Esophagus squamous epithelium (tissue), 5 donors: ENCODE measurements at places on chromosomes 2 and 18.

DNA sequence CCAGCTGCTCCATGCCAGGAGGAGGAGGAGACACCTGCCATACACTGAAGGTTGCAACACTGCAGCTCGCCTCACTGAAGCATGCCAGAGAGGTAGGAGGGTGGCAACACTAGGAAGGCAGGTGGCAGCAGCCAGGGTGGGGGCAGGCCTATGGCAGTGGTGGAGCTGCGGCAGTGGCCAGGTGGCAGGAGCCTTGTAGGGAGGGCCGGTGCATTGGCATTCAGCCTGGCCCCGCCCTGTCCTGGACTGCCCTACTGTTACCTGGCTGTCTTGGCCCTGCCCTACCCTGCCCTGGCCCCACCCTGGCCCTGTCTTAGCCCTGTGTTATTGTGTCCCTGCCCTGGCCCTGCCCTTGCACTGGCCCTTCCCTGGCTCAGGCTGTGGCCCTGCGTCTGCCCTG is 7.4 kb upstream of the ANKRD62 start:
- DNase-seq, result no peak

DNA sequence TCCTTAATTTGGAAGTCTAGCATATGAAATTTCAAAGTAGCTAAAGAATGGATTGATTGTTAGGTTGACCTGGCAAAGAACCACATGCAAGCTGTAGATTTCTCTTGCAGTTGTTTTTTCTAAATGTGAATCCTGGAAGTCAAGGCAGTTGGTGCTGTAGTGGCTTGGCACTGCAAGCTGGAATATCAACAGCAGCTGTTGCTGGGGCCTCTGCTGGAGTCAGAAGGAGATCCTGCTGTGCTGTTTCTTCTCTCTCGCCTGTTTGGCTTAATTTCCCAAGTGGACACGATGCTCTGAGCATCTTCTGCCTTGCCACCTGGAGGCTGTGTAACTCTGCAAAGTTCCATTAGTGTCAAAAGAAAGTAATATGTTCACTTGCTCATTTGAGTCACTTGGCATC is 12.6 kb downstream of the PIK3C3 start:
- DNase-seq, result no peak

- no peak for DNase-seq
These were observed 93.8 kb downstream of the C2orf74 start for GRCh38 chr2:61255580-61256437.

- no peak for DNase-seq
These were observed 5.8 kb upstream of the SRBD1 start for GRCh38 chr2:45616658-45617411.

DNA sequence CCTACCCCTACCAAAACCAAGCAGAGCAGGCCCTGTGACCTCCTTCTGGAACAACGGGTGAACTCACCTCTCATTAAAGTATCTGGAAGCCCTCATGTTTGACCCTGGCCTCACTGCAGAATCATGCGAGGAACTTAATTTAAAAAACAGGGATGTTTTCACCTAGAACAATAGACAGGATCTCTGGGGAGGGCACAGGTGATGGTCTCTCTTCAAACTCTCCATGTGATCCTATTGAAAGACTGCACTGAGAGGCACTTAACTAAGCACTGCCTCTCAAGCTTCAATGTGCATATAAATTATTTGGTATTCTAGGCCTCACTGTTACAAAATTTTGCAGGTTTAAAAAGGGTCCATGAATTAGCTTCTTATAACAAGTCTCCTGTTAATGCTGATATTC is 7.5 kb downstream of the ZNF519 start:
- DNase-seq, result no peak

DNA sequence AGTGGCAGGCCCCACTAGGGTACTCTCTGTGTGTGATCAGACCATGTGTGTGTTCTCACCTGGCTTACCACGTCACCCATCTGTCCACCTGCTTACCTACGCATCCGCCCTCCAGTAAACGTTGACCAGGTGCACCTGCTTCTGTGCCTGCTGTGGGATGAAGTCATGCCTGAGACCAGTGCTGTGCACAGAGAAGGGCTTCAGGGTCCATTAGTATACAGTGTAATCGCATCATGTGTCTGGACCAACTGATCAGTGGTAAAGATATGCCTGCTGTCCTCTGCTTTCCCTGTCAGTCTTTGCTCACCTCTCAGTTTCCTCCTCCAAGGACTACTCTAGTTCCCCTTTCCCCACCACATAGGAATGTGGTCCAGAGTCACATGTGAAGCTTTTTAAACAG is 109.3 kb downstream of the FHOD3 start:
- no peak for DNase-seq

DNA sequence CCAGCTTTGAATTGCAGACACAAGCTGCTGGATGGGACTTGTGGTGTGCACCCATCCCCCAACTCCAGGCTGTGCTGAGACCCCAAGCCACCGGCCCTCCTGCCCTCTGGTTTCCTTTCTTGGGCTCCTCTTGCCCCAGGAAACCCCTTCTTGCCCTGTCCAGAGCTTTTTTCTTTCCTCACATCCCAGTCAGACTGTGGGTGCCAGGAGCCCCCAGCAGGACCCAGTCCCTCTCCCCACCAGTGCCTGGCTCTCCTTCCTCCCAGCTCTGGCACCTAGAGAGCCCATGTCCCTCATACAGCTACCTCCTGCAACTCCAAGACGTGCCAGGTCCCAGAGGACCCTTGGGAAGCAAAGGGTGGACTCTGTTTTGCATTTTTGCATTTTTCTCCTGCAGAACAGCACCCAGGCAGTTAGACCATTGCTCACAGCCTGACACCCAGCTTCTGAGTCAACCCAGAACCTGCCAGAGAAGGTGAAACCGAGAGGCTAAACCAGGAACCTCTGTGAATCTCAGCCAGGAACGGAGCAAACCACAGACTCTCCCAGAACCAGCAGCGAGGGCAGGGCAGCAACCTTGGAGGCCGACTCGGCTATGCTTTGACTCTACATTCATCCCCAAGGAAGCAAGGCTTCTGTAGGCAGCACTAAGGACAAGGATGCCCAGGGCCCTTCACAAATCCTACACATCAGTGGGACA is 221.1 kb downstream of the ANAPC1 start:
- no peak for DNase-seq

GRCh38 chr2:233795735-233796171 is 17.6 kb downstream of the MROH2A start:
- no peak for DNase-seq

DNA sequence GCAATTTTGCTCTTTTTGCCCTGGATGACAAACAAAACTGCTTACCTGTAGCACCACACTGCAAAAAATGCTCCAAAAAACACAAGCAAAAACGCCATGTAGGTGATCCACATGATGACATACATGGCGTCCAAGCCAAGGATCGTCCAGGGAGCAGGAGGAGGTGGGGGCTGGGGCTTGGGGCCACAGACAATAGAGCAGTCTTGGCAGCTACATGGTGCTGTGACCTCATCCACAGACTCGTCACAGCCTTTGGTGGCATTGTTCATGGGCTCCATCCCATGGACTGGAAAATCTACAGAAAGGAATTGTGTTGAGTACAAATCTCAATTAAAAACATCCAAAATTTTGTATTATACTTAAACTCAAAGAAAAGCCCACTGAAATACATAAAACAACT is 26.1 kb downstream of the NPC1 start:
- DNase-seq, result no peak

DNA sequence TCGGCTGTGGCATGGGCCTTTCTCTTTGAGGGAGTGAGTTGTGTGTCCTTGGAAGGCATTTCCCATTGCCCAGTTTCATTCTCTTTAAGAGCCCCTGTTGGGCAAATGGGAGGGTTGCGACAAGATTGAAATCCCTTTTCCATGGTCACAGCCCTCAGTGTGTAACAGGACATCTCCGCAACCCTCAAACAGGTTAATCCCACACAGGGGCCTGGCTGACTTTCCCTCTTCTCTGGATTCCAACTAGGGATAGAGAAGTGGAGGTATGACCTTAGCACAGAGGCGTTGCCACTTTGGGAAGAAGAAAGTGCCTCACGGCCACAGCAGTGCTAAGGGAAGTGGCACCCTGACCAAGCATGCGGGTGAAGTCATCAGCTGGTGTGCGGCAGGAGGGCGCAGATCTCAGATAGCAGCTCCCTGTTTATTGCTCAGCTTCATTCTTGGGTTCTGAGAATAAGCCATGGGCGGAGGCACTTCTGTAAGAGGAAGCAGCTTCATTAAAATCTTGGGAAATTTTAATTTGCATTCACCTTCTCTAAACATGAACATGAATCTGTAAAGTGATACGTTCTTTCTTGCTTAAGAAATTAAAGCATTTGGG is 256.5 kb downstream of the GBX2 start:
- DNase-seq, result no peak

DNA sequence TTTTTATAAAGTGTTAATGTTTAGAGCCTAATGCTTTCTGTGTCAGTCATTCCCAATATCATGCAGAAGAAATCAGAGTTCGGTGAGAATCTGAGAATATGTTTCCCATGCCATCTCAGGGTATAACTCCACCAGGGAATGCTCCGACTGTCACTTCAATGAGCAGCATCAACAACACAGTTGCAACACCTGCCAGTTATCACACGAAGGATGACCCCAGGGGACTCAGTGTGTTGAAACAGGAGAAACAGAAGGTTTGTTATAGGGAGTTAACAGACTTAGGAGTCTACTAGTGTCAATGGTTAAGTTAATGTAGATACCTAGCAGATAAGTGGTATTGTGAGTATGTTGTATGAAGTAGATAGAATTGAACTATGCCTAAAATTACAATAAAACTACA is 31.0 kb downstream of the VAPA start:
- no peak for DNase-seq

DNA sequence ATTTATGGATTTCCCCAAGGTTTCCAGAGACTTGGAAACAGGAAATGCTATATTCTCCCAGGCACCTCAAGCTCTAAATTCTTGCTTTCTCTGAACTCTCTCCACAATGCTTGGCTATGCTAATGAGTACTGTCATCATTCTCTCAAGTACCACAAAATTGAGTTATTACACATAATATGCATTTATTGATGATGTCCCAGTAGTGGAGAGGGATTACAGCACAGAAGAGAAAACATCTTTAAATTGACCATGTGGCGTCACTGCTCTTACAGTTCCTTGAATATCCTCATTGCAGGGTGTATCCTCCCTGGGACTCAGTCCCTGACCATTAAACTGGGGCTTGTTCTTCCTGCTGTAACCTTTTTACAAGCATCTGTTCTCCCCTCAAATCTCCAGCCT is 681.1 kb upstream of the FANCL start:
- no peak for DNase-seq

GRCh38 chr2:145256551-145256950 is 736.6 kb upstream of the ZEB2 start:
- no peak for DNase-seq

GRCh38 chr2:143158551-143159485 is 29.6 kb downstream of the ARHGAP15 start:
- DNase-seq, result no peak

GRCh38 chr2:217031445-217031844 is 171.6 kb upstream of the TNP1 start:
- no peak for DNase-seq

GRCh38 chr18:64695851-64696553 is 547.1 kb upstream of the LINC00305 start:
- no peak for DNase-seq

GRCh38 chr2:231387904-231388724 is 7.4 kb upstream of the B3GNT7 start:
- no peak for DNase-seq

DNA sequence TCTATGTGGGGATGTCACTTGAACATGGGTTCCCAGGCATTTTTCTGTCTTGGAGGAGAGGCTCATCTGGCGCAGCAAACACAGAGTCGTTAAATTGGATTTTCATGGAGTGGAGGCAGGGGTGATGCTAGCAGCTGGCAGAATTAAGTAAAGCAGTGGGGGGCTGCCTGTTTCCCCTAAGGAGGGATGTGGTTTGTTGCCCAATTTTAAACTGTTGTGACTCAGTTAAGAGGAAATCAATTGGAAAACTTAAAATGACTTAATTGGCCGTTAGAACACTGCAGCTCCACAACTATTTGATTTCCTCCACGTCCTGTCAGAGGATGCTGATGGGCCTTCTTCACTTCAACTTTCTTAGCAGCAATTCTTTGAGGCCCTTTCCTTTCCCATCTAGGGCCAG is 354.1 kb upstream of the ATP5MC3 start:
- DNase-seq, result no peak

DNA sequence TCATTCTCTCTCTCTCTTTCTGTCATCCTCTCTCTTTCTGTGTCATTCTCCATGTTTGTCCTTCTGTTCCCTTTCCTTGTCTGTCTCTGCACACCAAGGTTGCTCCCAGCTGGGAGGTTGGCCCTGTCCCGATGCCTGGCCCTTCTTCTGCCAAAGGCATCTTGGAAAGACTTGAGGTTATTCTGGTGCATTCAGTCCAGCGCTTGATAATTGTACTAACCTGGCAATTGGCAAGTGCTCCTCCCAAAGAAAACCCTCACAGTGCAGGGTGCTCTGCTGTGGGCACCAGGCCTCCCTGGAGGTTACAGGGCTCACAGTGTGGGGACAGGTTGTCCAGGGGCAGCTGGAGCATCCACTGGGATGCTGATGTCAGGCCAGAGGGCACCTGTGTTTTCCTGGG is 95.4 kb downstream of the GLI2 start:
- no peak for DNase-seq
